ENCODE measurements at places on chromosomes 3 and 15.

- DNase-seq, result no peak
Observed at GRCh38 chr15:69045802-69046201, 31.3 kb downstream of the NOX5 start.

DNA sequence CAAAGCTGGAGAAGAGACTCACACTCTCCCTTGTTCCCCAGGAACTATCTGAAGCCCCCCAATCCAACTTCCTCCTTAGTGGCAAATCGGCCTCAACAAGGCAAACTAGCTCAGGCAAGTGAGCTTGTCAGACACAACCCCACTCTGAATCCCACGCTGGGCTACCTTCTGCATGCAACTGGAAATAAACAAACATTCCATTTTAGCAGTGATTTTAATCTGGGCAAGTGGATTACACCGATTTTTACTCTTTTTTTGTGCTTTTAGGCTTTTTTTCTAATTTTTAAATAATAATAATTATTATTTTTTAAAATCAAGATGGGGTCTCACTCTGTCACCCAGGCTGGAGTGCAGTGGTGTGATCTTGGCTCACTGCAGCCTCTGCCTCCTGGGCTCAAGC, 2.9 kb upstream of the NOX5 start:
- no peak for DNase-seq

- peak; percentile 24 for DNase-seq
Observed at GRCh38 chr3:71510510-71510909, 73.0 kb downstream of the FOXP1 start.

DNA sequence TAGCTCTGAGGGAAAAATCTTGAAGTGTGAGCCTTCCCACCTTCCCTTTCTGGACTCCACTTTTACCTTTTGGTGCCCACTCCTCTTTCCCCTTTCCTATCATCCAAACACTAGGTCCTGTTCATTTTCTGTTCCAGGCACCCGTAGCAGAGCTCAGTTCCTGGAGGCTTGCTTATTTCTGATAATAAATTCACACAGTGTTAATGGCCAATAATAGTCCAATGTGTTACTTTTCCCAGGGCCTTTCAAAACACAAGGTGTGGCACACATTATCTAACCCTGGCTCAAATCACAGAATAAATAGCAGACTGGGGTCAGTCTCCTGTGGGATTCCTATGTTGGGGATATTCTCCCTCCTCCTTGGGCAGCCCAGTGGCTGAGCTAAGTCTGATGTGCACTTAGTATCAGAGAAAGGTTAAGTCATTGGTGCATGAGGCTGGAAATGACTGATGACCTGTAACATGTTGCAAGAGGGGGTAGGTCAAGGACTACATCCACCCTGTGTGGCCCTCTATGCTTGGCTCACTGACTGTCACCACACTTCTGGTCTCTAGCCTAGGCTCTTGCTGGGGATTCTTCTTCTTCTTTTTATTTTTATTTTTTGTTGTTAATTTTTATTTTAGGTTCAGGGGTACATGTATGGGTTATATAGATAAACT, 43.7 kb upstream of the ROPN1 start:
- DNase-seq, result no peak

DNA sequence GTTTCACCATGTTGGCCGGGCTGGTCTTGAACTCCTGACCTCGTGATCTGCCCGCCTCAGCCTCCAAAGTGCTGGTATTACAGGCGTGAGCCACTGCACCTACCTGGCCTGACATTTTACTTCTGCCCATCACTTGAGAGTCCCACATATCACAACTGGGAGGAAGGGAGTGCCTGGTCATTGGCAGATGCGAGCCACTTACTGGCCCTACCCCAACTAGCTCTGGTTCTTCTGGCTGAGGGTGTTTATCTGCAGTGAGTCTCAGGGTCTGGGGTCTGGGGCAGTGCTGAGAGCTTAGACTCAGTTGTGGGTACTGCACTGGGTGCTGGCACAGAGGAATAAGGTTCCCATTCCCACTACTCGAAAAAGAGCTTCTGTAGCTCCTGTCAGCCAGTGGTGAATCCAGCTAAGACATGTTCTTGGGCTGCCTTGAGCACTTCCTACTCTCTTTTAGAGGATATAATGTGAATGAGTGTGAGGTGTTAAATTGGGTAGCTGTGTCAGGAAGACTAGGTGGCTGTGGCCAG, 30.2 kb downstream of the DAG1 start:
- DNase-seq, result no peak

DNA sequence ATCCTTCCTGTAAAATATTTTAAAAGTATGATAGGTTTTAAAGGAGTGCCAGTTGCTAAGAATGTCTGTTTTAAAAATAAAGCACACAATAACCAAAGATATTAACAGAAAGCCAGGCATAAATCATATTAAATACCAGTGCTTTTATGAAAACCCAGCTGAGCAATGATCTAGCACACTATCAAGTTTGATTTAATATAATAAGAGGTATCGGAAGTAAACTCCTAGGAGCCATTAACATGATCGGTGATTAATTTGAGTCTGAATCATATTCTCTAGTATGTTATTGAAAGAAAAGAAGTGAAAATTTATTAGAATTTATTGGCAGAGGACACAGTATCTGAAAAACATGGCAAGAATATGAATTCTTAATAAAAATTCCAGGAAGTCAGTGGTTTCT, 91.7 kb downstream of the SPATA16 start:
- no peak for DNase-seq

DNA sequence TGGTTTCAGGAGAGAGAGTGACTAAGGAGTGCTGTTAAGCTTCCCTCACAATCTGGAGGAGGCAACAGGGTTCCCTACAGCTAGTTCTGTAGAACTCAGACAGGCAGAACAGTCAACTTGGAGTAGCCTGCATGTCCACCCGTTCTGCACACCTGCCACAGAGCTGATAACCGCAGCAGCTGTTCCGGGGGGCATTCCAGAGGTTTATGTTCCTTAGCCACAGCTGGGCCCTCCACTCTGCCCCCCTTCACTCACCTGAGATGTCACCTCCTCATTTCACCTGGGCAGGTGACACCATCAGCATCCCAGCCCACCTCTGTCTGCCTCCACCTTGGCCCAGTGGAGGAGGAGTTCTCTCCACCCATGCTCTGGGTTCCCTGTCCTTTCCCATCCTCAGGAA, 22.6 kb downstream of the XYLB start:
- no peak for DNase-seq
